IMR-90 (cell line): ENCODE measurements at places on chromosomes 7 and 10. TPM values are rescaled to one million over a fixed set of nuclear protein-coding genes. Genes with fewer than 3 reads are reported as not detected.

DNA sequence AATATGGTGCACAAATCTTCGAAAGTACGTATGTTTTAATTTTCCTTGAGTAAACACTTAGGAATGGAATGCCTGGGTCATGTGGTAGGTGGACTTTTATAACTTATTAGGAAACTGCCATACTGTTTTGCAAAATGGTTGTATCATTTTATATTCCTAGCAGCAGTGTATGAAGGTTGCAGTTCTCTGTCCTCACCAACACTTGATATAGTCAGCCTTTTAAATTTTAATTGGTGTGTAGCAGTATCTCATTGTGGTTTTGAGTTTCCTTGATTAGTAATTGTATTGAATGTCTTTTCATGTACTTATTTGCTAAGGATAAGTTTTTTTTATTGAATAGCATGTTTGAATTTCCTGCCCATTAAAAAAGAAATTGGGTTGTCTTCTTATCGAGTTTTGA lies 926 bp upstream of the PCBD1 start:
- H3K27me3 ChIP-seq, result peaks cover 5% of the 10 kb centered on the region; the same call in 1 of the 2 replicates
- H3K27ac ChIP-seq, result no peak overlapping the region
- peaks cover 2% of the 10 kb centered on the region; the same call in 1 of the 2 replicates for H3K4me1 ChIP-seq
- H3K36me3 ChIP-seq, result peaks cover 5% of the 10 kb centered on the region
- no peak for DNase-seq

GRCh38 chr10:126041117-126041516 lies 144.8 kb downstream of the FANK1 start:
- H3K27me3 ChIP-seq, result no peaks in the 10 kb centered on the region
- H3K36me3 ChIP-seq, result no peaks in the 10 kb centered on the region
- no peak overlapping the region for H3K4me3 ChIP-seq
- no peak for DNase-seq
- 0 out of 2 replicates have a peak, but pooled peaks cover 3% of the 10 kb centered on the region for H3K4me1 ChIP-seq

DNA sequence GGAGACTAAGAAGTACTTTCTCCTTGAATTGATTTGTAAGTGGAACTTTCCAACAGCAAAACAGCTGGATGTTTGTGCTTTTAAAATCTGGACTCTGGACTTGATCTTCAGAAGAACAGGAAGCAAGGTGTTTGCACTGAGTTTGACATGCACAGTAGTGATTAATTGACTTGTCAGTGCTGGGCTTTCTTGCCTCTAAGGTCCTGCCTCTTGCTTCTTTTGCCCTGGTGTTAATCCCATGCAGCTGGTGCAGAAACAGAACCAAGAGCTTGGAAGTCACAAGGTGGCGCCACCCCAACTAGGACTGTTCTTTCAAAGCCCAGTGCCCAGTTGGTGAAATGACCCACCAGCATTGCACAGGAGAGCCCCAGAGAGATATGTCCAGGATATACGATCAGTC lies 66.8 kb upstream of the SEPHS1 start:
- no peak overlapping the region for H3K27ac ChIP-seq
- peaks cover 19% of the 10 kb centered on the region for H3K27me3 ChIP-seq
- H3K36me3 ChIP-seq, result no peaks in the 10 kb centered on the region
- DNase-seq, result no peak
- H3K4me1 ChIP-seq, result no peaks in the 10 kb centered on the region

DNA sequence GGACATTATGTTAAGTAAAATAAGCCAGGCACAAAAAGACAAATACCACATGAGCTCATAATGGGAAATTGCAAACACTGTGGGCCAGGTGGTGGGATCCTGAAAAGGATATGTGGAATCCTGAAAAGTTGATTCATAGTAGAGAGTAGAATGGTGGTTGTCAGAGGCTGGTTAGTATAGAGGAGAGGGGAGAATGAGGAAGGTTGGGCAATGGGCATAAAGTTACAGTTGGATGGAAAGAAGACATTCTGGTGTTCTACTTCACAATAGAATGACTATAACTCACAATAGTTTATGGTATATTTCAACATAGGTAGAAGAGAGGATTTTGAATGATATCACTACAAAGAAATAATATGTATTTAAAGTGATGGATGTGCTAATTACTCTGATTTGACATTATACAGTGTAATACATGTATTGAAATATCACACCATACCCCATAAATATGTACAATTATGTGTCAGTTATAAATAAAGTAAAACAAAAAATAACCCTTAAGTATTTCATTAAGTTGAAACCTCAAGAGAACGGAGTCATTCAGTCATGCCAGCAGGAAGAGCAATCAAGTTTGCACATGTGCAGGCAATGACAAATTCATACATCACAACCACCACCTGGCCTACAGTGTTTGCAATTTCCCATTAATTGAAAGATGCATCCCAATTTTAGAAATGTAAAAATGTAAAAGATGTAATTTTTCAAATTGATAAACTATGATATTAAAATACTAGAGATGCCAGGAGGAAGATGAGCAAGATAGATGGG lies 156.7 kb downstream of the MAGI2 start:
- no peak overlapping the region for H3K27ac ChIP-seq
- H3K4me1 ChIP-seq, result peaks cover 5% of the 10 kb centered on the region; the same call in 1 of the 2 replicates
- H3K4me3 ChIP-seq, result no peak overlapping the region
- H3K27me3 ChIP-seq, result no peaks in the 10 kb centered on the region
- DNase-seq, result no peak

DNA sequence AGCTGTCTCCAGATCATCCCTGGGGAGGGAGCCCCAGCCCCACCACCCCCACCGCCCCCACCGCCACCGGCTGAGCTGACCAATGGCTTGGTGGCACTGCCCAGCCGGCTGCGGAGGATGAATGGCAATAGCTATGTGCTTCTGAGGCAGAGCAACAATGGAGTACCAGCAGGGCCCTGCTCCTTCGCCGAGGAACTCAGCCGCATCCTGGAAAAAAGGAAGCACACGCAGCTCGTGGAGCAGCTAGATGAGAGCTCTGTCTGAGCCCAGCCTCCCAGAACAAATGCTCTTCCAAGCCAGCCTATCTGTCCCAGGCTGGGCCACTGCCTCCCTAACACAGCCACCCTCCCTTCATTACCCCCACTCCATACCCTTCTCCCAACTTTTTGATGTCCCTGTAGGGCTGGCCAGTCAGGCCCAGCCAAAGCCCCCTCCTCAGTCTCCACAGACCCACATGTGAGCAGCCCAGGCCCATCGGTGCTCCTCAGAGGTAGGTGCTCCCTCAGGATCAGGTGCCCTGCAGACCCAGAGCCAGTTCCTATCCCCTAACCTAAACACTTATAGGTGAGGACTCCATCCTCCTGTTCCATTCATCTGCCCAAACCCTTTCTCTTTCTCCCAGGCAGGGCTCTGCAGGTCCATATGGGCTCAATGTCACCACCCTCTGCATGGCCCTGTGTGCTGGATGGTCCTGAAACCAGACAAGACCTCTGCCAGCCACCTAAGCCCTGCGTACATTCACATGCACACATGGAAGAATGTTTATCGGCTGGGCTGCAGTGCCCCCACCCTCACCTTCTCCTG lies 3.2 kb downstream of the MRPL43 start:
- H3K27ac ChIP-seq, result no peak overlapping the region
- no peak for DNase-seq
- H3K36me3 ChIP-seq, result peaks cover 28% of the 10 kb centered on the region
- H3K27me3 ChIP-seq, result no peaks in the 10 kb centered on the region
- peaks cover 8% of the 10 kb centered on the region; the same call in 1 of the 2 replicates for H3K4me1 ChIP-seq

Gene CPA2
- not detected in 2 replicates for total RNA-seq

GRCh38 chr10:30974773-30975415 lies 56.8 kb downstream of the ZNF438 start:
- H3K4me1 ChIP-seq, result no peaks in the 10 kb centered on the region; the same call in 1 of the 2 replicates
- no peak overlapping the region for H3K4me3 ChIP-seq
- H3K27ac ChIP-seq, result no peak overlapping the region
- no peak for DNase-seq
- no peaks in the 10 kb centered on the region for H3K27me3 ChIP-seq
- no peaks in the 10 kb centered on the region for H3K36me3 ChIP-seq

DNA sequence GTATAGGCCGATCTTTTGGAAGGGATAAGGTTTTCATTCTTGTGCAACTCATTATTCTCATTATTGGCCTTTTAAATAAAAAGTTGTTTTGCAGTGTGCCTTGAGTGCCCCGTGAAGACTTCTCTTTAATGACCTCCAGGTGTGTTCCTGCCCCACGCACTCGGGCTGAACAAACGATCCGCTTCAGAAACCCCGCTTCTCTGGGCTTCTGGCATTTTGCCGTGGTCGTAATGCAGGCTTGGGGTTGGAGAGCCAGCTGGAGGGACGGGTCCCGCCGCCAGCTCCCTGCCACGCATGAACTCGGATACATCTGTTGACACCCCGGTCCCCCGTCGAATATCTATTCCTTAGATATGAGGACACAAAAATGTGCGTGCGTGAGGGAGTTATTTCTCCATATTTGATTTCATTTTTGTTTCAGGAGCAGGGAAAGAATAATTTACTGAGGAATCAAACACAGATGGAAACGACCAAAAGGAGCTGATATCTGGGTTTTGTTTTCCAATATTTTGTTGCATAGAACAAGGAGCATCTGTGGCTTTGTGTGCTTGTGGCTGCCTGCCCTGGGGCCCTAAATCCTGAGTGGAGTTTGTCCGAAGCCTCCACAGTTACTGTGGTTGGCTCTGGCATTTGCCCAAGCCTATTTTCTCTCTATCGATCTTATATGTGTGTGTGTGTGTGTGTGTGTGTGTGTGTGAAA lies 17.0 kb upstream of the TTYH3 start:
- H3K36me3 ChIP-seq, result peaks cover 5% of the 10 kb centered on the region; the same call in 1 of the 2 replicates
- peaks cover 2% of the 10 kb centered on the region for H3K27me3 ChIP-seq
- peaks cover 15% of the 10 kb centered on the region; the same call in 1 of the 2 replicates for H3K4me1 ChIP-seq
- H3K27ac ChIP-seq, result no peak overlapping the region
- DNase-seq, result no peak
- no peak overlapping the region for H3K4me3 ChIP-seq

Gene MYO1G
- total RNA-seq, result under 0.01 TPM in 2 replicates

- DNase-seq, result no peak
- peaks cover 62% of the 10 kb centered on the region for H3K36me3 ChIP-seq
- H3K4me1 ChIP-seq, result peaks cover 17% of the 10 kb centered on the region
Measured at GRCh38 chr10:30047924-30048531, 11.4 kb downstream of the JCAD start.

DNA sequence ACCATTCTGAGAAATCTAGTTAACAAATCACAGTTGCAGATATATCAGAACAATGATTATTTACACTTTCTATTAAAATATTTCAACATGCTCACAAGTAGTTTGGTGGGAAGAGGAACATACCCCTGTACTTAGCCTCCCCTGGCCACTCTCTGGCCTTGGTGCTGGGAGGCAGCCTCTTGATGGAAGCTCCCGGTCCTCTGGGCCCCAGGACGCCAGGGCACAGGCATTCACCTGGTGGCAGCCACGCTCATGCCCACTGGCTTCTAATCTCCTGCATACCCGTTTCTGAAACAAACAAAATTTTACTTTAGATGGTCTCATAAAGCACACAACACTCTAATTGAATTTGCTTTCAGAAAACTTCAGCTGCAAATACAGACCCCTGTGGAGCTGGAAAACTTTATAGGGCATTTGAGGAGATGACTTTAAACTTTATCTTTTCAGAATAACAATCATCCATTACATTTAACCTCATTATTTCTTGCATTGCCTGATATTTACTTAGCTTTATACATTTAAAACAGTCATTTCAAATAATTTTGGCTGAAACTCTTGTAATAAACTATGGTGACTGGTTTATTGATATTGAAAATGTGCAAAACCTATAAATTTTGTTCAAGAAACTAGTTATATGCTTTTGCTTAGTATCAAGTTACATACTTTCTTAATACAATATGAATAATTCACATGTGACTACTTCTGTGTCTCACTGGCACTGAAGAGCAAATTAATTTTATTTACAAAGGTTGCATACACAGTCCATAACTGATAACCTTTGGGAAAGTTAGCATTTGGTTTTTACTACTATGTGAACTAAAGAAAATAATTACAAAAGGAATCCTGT lies 30.8 kb downstream of the C10orf143 start:
- DNase-seq, result no peak
- no peaks in the 10 kb centered on the region for H3K27me3 ChIP-seq
- no peaks in the 10 kb centered on the region for H3K36me3 ChIP-seq
- H3K4me1 ChIP-seq, result no peaks in the 10 kb centered on the region; the same call in 1 of the 2 replicates

Gene CYP2C8
- not detected in 2 replicates for total RNA-seq
